ENCODE measurements at places on chromosomes 7 and 10.

GRCh38 chr10:62719061-62719460, 85.5 kb upstream of the ADO start:
- DNase-seq = no peak

GRCh38 chr7:90858546-90858945, 262.4 kb downstream of the CDK14 start:
- no peak for DNase-seq

DNA sequence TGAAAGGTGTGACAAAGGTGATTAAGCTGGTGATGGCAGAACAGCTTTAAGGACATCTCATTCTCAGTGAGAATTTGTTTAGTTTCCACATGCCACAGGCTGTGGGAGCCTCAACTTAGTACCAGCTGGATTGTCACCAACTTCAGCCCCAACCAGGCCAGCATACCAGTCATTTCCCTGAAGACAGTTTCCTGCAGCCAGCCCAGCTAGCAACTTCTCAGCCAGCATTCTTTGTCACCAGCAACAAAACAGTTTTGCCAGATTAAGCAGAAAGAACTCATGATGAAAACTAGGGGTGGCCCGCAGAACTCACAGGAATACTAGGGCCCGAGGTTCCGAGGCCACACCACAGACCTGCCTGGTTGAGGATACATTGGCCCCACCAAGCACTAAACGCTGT, 68.8 kb upstream of the UNC5B start:
- no peak for DNase-seq

- no peak for DNase-seq
Measured at GRCh38 chr10:77358656-77359055, 279.0 kb downstream of the KCNMA1 start.

- DNase-seq = no peak
Measured at GRCh38 chr10:58531084-58531695, 18.5 kb downstream of the BICC1 start.

DNA sequence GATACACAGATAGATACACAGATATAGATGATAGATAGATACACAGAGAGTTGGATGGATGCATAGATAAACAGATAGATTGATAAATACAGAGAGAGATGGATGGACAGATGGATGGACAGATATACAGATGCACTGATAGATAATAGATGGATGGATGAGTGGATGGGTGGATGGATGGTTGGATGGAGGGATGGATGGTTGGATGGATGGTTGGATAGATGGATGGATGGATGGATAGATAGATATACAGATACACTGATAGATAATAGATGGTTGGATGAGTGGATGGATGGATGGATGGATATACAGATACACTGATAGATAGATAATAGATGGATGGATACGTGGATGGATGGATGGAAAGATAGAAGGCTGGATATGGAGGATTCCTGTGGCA, 290.0 kb upstream of the SHH start:
- DNase-seq = no peak

- DNase-seq = no peak
Measured at GRCh38 chr10:30510184-30510931, 76.4 kb downstream of the MAP3K8 start.

DNA sequence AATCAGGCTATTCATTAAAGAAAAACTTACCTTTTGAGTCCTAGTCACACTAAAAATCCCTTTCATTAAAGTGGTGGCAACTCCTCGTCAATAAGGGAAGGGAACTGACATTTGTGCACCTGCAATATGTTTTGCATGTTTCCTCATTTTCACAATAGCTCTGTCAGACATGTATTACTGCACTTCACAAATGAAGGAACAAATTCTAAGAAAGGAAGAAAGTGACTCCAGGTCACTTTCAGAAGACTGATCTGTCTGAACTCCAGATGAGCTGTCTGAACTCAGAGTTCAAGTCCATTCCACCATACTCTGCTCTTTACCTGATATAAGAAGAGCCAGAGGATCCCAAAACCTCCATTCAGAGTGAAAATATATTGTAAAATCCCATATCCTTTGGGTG, 50.3 kb upstream of the GSAP start:
- DNase-seq = no peak

DNA sequence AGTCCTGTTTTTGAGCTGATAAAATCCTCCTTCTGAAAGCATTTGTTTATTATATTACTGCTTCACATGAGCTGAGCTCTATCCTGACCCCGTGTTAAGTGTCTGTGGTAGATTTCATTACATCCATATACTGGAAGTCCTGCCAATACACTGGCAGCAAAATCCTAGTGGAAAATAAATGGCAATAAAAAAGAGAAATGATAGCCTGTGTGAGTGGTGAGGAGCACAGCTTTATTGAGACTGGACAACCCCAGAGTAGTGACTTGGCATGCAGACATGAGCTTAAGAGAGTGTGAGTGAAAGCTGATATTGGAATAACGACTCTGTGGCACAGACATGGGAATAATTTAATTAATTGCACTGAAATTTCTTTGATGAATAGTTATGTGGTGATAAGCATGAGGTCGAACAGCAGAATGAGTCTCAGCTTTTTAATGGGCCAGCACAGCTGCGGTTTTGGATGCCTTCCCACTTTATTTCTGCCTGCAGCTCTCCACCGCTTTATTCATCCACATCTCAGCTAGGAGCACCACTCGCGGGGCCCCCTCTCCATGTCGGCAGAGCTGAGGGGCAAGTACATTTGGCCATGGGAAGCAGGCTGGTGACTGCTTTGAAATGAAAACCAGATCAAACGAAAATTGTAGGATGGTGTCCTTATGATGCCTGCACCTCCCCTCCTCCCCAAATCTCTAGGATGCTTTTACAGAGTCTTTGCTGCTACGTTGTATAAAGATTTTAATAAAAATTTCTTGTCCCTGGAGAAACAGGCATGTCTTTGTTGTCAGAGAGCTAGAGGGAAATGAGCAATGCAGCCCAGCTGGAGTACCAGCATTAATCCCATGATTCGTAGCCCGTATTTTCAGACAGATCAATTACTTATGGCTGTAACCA, 494.3 kb downstream of the AUTS2 start:
- peak; percentile 89 for DNase-seq

DNA sequence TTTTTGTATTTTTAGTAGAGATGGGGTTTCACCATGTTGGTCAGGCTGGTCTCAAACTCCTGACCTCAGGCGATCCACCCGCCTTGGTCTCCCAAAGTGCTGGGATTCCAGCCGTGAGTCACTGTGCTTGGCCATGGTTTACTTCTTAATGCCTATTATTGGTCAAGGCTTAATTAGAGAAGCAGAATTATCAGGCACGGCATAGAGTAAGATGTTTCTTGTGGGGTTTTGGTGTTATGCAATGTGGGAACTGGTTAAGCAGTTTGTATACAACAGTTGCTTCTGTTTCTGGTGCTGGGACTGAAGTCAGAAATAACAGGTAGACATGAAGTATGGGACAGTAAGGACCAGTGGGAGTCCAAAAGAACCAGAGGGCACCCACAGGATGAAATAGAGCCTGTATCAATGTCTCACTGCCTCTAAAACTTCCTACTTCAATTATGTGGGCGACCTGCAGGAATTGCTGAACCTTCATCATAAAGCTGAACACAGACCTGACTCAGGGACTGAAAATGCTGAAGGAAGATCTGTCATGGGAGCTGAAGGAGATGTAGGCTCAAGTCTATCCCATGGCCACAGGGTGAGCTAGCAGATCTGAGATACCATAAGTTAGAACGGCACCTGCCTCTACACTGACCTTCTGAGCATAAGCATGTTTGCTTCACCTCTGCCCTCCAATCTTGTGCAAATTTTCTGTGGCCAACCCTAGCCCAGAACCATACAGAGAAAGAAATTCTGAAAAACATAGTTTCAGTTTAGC, 38.3 kb upstream of the VCL start:
- DNase-seq = no peak

- DNase-seq = no peak
Measured at GRCh38 chr7:135710417-135711138, 17.4 kb downstream of the SLC13A4 start.

DNA sequence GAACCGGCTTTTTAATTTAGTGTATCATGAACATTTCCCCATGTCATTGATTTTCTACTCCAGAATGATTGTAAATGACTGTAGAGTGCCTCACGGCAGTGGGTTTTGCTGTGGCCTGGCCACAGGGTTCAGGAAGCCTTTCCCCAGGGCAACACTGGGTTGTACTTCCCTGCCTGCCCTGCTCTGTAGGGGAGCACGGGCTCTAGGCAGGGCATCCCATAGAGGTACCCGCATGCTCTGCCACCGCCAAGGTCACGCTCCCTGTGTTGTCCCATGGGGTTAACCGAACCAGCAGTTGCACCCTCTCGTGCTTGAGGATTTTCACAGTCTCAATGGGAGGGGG, 63.8 kb downstream of the BPGM start:
- DNase-seq = no peak

DNA sequence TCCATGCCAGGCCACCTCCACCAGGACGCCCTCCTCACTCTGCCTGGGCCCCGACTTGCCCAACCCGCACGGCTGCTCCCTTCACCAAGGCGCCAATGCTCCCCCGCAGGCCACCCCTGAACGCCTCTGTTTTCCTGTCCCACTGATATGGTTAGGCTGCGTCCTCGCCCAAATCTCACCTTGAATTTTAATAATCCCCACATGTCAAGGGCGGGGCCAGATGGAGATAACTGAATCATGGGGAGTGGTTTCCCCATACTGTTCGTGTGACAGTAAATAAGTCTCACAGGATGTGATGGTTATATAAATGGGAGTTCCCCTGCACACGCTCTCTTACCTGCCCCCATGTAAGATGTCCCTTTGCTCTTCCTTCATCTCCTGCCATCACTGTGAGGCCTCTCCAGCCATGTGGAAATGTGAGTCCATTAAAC, 29.8 kb downstream of the RSU1 start:
- no peak for DNase-seq

DNA sequence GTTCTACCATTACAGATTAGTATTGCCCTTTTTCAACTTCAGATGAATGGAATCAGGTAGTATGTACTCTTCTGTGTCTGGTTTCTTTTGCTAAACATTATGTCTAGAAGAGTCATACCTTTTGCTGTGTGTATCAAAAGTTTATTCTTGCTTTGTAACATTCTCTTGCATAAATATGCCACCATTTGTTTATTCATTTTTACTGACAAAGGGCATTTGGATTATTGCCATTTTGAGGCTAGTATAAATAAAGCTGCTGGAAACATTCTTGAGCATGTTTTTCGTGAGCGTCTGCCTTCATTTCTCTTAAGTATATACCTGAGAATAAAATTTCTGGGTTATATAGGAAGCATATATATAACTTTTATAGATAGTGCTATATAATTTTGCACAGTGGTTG, 121.7 kb upstream of the CSTF2T start:
- DNase-seq = no peak

GRCh38 chr7:41239596-41239995, 463.3 kb downstream of the INHBA start:
- DNase-seq = no peak

DNA sequence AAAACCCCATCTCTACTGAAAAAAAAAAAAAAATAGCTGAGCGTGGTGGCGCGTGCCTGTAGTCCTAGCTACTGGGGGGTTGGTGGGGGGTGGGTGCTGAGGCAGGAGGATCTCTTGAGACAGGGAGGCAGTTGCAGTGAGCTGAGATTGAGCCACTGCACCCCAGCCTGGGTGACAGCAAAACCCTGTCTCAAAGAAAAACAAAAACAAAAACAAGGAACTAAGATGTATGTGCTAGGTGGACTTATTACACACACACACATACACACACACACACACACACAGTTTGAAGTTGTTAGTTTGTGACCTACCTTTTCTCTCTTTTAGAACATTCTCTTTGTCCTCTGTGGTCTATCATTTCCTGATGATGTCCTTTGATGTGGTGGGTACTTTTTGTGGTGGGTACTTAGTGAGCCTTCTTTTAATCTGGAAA, 53.5 kb downstream of the EXOC6 start:
- DNase-seq = no peak

DNA sequence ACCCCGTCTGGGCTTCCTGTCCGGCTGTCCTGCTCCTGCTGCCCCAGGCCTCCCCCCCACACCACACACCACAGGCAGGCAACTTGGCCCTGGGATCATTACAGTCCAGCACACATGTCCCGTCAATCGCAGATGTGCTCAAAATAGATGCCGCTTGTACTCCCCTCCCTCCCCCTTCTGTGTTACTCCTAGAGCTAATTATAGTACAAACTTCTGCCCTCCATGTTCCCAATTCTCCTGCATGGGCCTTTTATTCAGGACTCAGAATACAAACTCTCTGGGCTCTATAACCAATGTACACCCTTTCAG, at the start of gene SYNPO2L:
Gene SYNPO2L (minus strand): TSS at position 40 of the 309 bp plus-strand sequence. CDS start 107 bp downstream, outside the sequence.
- peak; percentile 77 for DNase-seq

- peak; percentile 76 for DNase-seq
Measured at GRCh38 chr7:80312139-80312661, 177.6 kb downstream of the GNAI1 start.

- DNase-seq = no peak
Measured at GRCh38 chr7:95749044-95749443, 23.3 kb upstream of the DYNC1I1 start.

DNA sequence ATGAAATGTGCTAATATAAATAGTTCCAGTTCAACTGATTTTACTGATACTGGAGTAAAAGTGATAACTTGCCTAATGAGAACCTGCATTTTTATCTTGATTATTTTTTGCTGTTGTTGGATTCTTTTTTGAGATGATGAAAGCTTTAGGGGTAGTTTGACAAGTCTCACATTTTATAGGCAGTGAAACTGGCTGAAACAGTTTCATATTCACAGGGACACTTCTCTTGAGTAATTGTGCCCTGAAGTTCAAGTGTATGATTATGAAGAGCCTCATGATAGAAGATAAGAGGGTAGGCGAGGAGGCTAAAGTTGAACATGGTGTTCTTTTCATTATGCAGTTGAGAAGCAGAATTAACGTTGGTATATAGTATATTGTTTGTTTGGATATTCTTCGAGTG, 5.1 kb downstream of the AUTS2 start:
- DNase-seq = no peak

- no peak for DNase-seq
Measured at GRCh38 chr10:63275094-63275493, 142.0 kb downstream of the NRBF2 start.

GRCh38 chr7:112940314-112940732, 146.3 kb downstream of the GPR85 start:
- no peak for DNase-seq

DNA sequence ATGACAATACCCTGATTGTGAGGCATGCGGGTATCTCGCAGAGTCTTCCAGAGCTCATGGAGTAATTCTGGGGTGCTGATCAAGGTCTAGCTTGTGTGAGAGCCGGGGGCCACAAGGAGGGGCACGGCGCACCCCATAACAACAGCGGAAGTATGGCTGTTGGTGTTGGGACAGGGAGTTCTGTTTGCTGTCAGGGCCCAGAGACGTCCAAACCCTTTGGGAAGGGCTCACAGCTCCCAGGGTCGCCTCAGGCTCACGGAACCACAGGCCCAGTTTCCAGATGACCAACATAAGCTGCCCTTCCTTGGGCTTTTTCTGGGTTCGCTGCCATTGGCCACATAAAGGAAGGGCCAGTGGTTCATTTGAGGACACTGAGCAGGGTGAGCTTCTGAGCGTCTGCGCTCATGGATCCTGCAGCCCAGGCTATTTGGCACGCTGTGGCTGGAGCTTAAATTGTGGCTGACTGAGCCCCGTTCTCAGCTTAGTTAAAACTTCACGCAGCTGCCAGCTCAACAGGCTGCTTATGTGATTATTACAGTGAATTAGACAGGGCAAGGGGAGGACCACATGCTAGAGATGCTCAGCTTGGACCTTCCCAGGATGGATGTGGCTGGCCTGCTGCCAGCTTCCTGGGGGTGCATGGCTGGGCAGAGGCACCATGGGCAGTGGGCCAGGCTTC, 92.3 kb downstream of the DNAJB6 start:
- peak; percentile 41 for DNase-seq
